ENCODE measurements at places on chromosomes 5 and 9.
A peak's percentile ranks its signal among the peaks of the same experiment; 100 is the strongest.

- DNase-seq, result no peak
These were observed 89.7 kb upstream of the ZNF366 start for GRCh38 chr5:72596956-72597355.

GRCh38 chr5:145245354-145245753 is 589.8 kb downstream of the PRELID2 start:
- DNase-seq, result no peak

- DNase-seq, result peak; percentile 70
These were observed 1.1 kb downstream of the LURAP1L start for GRCh38 chr9:12775679-12776512.

DNA sequence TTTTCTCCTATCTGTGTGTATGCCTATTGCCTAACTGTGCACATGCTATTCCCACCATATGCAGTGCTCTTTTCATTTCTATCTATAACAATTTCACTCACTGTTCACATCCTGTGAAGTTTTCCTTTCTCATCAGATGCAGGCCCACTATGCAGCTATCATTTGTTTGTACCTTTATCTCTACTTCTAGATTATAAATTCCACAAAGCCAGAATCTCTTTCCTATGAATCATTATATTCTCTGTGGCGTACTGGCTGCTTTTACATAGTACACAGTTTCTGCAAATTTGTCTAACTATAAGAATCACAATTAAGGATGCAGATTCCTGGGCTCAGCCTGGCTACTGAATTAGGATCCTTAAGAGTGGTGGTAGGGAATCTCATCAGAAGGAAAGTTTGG is 600.8 kb upstream of the ARRDC3 start:
- no peak for DNase-seq

DNA sequence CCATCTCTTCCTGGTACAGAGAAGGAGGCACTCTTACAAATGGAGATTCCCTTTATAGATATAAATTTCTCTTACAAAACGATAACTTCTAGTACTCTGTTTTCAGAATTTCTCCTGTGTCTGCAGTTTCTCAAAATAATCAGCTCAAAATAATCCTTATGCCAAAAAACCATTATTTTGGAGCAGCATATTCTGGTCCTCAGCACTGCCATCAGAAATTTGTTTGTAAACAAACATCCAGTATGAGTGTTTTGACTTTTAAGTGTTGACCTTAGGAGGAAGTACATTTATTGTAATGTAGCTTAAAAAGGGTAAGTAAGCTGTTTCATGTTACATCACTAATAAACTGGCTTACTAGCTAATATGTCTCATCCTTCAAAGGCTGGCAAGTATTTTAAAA is 52.8 kb upstream of the SNAPC3 start:
- DNase-seq, result no peak

DNA sequence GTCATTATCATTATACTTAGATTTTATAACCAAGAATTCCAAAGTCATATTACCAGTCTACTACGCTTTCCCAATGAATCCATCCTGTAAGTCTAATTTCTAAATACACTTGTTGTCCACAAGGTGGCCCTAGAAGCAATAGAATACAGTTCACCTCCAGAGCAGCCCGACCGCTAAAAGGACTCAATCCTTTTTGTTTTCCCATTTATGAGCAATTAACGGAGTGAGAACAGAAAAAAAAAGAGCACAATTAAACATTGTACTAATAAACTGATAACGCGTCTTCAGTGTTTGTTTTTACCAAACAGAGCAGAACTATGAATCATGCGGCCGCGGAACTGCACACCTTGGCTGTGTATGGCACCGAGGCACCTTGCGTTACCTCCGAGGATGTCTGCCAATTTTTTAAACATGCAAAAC is 160.7 kb upstream of the DAPK1 start:
- DNase-seq, result peak; percentile 90

- no peak for DNase-seq
These were observed 672 bp upstream of the SUSD3 start for GRCh38 chr9:93057703-93058354.

GRCh38 chr9:34571481-34571810 is 18.1 kb downstream of the CNTFR start:
- no peak for DNase-seq

DNA sequence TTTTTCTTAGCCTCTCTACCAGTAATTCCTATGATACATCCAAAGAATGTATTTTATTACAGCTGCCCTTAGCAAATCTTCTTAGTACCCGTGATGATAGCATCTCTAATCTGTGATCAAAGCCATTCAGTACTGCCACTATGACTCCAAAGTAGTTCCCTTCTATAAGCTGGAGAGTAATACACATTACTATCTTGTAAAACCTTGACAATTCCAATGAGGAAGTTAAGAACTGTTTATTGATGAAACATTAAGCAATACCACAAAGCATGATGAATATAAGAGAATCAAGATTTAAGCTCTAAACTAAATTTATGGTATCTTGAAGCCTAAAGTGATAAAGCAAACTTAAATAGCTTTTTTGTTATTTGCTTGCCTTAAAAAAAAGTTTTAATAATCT is 86.1 kb downstream of the SMIM23 start:
- no peak for DNase-seq

DNA sequence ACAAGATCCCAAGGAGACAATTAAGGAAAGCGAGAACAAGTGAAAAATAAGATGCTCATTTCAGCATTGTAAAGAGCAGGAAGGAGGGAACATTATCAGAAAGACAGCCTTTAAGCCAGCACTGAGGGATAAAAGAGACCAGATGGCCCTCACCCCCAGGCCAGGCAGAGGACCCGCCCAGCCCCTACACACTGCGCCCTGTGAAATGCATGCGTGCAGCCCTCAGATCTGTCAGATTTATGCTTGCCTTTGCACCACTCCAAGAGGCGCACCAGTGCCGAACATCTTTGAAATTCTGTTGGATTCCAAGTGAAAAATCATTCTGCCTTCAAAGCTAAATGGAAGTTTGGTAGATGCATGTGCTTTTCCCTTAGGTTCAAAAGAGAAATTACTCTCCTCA is 378.0 kb downstream of the MLLT3 start:
- no peak for DNase-seq

DNA sequence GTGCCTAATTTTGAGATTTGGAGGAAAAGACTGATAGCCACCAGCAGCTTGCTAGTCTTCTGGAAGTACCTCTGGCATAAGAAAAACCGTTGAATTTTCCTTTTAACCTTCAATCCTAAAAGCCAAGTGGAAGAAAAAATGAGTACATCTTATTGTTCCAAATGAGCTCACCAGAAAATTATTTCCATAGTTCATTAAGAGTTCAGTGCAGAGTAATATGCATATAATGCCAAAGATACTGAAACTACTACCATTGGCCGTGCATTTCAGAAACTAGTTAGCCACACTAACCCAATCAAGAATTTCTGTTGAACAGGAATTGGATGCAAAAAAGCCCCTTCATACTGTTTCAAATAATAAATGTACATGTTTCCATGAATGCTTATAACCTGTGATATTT is 607.9 kb downstream of the KCTD16 start:
- DNase-seq, result no peak

DNA sequence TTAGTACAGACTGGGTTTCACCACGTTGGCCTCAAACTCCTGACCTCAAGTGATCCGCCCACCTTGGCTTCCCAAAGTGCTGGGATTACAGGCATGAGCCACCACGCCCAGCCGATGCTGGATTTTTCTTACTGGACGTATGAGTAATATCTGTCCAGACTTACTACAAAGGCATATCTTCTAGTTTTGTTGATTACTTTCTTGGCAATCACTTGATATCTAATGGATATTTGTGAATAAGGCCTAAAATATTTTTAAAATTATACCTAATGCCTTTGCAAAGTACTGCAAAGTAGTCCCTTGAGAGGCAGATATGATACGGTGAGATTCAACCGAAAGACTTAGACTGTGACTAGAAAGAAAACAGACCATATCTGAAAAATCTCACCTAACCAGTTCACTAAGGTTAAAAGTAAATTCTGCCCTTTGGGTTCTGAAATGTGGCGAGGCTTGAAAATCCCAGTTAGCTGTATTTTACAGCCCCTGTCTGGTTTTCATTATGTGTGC is 152.1 kb downstream of the GNAQ start:
- DNase-seq, result no peak

- DNase-seq, result peak; percentile 82
These were observed 128.5 kb downstream of the CHSY3 start for GRCh38 chr5:130032807-130033206.

GRCh38 chr5:78341440-78341839 is 19.0 kb upstream of the SCAMP1 start:
- DNase-seq, result no peak

GRCh38 chr5:74380193-74380592 is 260.3 kb downstream of the ENC1 start:
- DNase-seq, result no peak

DNA sequence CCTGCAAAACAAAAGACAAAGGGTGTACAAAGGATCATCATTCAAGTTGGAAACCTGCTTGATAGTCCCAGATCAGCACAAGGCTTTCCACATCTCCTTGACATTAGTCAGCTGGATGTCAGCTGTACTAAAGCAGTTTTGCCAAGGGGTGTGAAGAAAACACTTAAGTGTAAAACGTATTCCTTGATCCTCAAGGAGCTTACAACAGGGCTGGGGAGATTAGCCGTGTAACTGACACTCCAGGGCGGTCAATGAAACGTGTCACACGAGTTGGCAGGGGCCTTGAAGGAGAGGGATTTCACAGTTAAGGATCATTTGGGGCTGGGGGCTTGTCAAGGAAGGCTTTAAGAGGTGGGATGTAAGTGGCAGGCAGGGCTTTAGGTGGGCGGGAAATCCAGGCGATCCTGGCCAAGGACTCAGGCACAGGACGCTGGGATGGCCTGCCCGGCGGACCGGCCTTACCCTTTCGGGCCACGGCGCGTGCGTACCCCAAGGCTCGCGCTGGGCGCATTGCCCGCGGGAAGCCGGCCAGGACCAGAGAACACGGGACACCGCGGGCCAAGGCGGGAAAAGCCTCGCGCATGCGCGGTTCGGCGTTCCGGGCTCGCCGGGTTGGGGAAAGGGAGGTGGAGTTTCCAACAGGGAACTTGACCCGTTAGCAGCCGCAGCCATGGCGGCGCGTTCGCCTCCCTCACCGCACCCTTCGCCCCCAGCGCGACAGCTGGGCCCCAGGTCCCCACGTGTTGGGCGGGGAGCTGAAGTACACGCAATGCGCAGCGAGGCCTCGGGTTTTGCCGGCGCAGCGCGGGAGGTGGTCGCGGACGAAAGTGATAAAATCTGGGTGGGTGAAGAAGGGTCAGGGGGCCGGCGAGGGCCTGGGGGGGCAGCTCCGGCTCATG is at the start of gene CNTLN:
Gene CNTLN, plus strand, starts transcription at position 645 of the 899 bp plus-strand sequence. Its CDS starts 26 bp downstream, at position 671.
- peak; percentile 86 for DNase-seq

- no peak for DNase-seq
These were observed 1.5 kb upstream of the FCHO2 start for GRCh38 chr5:72954389-72954788.

DNA sequence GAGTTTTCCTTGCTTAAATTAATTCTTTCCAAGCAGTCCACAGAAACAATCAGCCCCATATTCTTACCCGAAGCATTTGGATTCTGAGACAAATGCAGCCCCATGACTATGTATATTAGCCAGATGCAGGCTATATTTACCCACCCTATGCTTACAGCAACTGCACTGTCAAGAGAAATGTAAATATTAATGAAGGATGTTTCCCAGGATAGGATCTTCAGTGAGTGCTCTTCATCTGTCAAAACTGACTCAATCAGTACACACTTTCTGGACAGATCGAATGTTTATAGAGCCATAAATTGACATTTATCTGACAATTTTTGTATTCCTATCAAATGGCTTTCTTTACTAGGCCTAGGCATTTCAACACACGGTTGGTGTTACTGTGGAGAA is 725.3 kb upstream of the SEMA6A start:
- no peak for DNase-seq

- peak; percentile 24 for DNase-seq
These were observed 141.9 kb upstream of the EFNA5 start for GRCh38 chr5:107812570-107813141.

DNA sequence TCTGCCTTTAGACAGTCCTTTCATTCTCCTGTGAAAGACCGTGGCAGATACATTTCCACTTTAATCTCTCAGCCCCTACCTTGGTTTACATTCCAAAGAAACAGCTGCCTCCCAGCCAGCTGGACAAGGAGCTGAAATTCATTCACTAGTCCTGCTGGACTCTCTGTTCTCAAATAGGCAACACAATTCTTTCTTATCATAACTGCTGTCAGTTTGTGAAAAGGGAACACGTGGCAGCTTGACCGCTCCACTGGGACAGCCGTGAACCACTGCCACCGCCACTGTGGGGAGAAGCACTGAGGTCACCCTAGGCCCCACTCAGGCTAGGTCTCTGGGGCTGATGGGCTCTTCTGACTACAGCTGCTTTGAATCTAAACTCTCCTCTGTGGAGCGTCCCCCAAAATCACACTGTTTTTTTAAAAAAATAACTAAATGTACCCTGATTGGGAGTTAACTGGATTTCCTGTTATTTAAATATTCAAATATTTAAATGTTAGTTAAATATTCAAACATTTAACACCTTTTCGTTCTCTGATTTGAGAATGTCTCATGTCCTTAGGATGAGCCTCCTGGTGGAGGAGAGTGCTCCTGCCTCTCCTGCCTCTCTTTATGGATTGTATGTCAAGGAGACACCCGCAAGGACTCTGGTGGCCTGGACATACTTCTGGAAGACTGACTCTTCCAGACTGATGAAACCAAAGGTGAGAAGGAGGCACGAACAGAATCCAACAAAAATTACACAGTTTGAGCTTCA is 120.1 kb downstream of the BOD1 start:
- no peak for DNase-seq

GRCh38 chr5:13063088-13063487 is 881.4 kb downstream of the DNAH5 start:
- DNase-seq, result no peak

- DNase-seq, result no peak
These were observed 20.6 kb downstream of the GGTA1 start for GRCh38 chr9:121478816-121479676.

- DNase-seq, result no peak
These were observed 6.5 kb downstream of the SNX18 start for GRCh38 chr5:54524082-54524481.

GRCh38 chr9:73684601-73685000 is 532.9 kb downstream of the ANXA1 start:
- no peak for DNase-seq

- peak; percentile 62 for DNase-seq
These were observed 193.5 kb upstream of the KLF9 start for GRCh38 chr9:70607926-70608325.

GRCh38 chr5:143758750-143759149 is 53.2 kb upstream of the HMHB1 start:
- DNase-seq, result no peak

DNA sequence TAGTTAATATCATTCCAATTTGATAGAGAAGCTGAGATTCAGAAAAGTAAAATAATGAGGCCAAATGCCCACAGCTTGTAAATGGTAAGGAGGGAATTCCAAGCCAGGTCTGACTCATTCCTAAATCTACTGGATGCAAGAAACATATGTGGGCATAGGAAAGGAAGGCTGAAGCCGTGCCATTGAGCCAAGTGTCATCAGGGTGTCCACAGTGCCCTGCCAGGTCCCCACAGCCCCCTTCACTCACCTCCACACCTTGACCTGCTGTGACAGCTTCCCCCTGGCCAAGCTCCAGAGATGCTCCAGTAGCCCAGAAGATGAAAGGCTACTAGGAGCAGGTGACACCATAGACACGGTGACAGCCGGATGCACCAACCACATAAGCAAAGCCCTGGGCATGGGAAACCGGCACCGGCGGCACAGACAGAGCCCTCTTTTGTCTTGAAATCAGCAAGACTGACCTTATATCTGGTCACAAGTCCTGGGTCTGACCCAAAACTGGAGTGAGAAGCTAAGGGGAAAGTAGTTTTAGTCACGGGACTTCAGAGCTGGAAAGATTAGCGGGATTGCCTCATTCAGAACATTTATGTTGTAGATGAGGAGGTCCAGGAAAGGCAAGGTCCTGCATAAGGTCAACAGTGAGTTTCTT is 20.1 kb upstream of the FAT2 start:
- no peak for DNase-seq

GRCh38 chr5:139194486-139194885 is 3.7 kb downstream of the SIL1 start:
- no peak for DNase-seq
